Fibroblast of skin of right biceps (primary cell): ENCODE measurements at places on chromosomes 13 and 19.

DNA sequence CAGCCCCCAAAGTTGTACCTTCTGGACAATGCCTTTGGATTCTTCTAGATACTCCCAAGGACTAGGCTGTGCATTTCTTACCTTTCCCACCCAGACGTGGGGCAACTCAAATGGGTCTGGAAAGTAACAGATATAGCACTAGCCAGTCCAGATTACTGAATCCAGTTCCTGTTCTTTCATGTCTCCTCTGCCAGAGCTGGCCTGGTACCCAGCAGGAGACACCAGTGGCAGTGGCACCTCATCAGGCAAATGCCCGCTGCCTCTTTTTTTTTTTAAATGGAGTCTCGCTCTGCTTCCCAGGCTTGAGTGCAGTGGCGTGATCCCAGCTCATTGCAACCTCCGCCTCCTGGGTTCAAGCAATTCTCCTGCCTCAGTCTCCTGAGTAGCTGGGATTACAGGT lies 43.2 kb downstream of the N4BP2L2 start:
- no peak for DNase-seq

GRCh38 chr19:2850256-2850925 lies 9.1 kb downstream of the ZNF555 start:
- DNase-seq: no peak

GRCh38 chr19:35030257-35031071 lies at the start of gene SCN1B:
Gene SCN1B, plus strand, starts transcription at chr19:35030470. Its CDS starts 351 bp downstream, at chr19:35030821.
- DNase-seq: peak; percentile 78

- DNase-seq: no peak
Measured at GRCh38 chr19:21483589-21484170, 21.7 kb upstream of the ZNF429 start.

DNA sequence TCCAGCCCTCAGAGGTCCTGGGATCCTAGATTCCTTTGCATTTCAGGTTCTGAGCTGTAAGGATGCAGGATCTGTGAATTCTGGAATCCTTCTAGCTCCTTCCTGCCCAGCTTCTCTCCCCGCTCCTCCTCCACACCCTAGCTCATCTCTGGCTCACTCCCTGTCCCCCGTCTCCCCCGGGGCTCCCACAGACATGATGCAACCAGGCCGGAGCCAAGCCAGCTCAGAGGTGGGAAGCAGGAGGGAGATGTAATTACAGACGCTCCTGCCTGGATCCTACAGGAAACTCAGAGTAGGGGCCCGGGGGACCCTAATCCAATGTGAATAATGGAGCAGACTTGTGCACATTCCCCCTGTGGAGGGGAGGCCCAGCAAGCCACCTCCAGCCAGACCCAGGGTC lies 4.5 kb downstream of the GNG8 start:
- peak; percentile 81 for DNase-seq

- peak; percentile 24 for DNase-seq
Measured at GRCh38 chr13:47835470-47836228, 165.4 kb downstream of the SUCLA2 start.

GRCh38 chr13:95406176-95406575 lies 104.9 kb upstream of the ABCC4 start:
- DNase-seq: no peak

GRCh38 chr13:92781965-92782690 lies 444.5 kb upstream of the GPC6 start:
- peak; percentile 5 for DNase-seq

DNA sequence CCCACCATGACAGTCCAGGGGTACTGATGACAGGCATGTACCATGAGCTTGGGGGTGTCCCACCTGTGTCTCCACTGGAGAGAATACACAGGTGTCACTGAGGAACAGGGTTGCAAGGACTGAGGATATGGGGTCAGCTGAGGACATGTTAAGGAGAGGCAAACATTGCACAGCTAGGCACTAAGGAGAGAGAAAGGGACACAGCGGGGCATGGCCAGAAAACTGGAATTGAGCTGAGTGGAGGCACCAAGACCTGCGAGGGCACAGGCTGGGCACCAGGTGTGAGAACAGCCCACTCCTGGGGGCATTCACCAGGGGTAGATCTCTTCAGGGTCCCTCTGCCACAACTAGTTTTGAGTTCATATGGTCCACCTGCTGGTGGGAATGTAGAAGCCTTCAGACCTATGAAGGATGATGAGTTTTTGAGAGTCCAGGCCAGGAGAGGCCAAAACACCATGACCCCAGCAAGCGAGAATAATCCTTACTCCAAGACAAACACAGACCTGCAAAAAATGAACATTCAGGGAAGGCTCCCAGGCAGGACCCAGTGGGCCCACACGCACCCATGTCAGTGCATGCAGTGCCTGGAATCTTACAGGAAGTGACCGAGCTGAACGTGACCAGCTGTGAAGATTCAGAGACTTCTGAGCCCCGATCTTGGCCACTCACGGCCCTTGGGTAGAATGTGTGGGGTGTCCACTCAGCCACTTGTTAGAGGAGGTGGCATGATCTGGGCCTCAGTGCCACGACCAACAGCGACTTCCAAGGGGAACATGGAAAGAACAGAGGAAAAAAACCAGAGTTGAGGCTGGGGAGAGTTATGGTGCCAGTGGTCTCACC lies 1.4 kb upstream of the ZNF584 start:
- DNase-seq: no peak
